ENCODE measurements at places on chromosomes 2 and 18. TPM values are rescaled to one million over a fixed set of nuclear protein-coding genes. Genes with fewer than 3 reads are reported as not detected.

The CKAP2L gene
- 3.1 TPM for total RNA-seq

The LDLRAD4 gene
- total RNA-seq, result 6.7 TPM

The PDCD1 gene
- total RNA-seq, result under 0.01 TPM

The MOCOS gene
- total RNA-seq, result 0.13 TPM

The CLEC4F gene
- 0.13 TPM for total RNA-seq

The BMP10 gene
- total RNA-seq, result not detected

The AGXT gene
- not detected for total RNA-seq

The RAX gene
- total RNA-seq, result not detected

The DNAJC5G gene
- 1.0 TPM for total RNA-seq

The RFX8 gene
- total RNA-seq, result 0.13 TPM

The NR4A2 gene
- total RNA-seq, result 0.25 TPM

The NT5C1B gene
- total RNA-seq, result not detected

The FBLN7 gene
- total RNA-seq, result 6.6 TPM

The TEX44 gene
- total RNA-seq, result not detected

The ST8SIA5 gene
- under 0.01 TPM for total RNA-seq

The GPR39 gene
- total RNA-seq, result not detected

The GIGYF2 gene
- total RNA-seq, result 44.1 TPM

The ITGB6 gene
- total RNA-seq, result not detected

The RGPD3 gene
- 0.13 TPM for total RNA-seq

The ALPP gene
- total RNA-seq, result not detected

The IRS1 gene
- total RNA-seq, result under 0.01 TPM

The HAUS1 gene
- 43.4 TPM for total RNA-seq

The TRAK2 gene
- total RNA-seq, result 30.2 TPM

The RALBP1 gene
- 69.5 TPM for total RNA-seq

The LHCGR gene
- total RNA-seq, result not detected

The NOL4 gene
- total RNA-seq, result not detected

Data from dermis microvascular lymphatic vessel endothelial cell (primary cell).